ENCODE measurements at places on chromosomes 13 and 19.
A peak's percentile ranks its signal among the peaks of the same experiment; 100 is the strongest.

DNA sequence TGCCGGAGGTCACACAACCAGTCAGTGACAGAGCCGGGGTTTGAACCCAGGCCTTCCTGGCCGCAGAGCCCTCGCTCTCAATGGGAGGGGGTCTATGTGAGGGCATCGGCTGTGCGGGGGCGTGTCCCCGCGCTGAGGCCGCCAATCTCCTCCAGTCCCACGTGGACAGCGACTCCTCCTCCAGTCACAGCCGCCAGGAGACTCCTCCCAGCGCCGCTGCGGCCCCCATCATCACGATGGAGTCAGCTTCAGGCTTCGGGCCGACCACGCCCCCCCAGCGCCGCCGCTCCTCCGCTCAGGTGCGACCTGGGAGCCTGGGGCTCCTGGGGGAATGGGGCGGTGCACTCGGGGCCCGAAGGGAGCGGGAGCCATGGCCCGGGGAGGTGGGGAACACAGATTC, 6.0 kb downstream of the SPRED3 start:
- DNase-seq, result peak; percentile 68

- no peak for DNase-seq
Observed at GRCh38 chr13:112229992-112230872, 145.9 kb upstream of the SPACA7 start.

GRCh38 chr19:2754659-2755447, 15.0 kb upstream of the SLC39A3 start:
- DNase-seq, result no peak

DNA sequence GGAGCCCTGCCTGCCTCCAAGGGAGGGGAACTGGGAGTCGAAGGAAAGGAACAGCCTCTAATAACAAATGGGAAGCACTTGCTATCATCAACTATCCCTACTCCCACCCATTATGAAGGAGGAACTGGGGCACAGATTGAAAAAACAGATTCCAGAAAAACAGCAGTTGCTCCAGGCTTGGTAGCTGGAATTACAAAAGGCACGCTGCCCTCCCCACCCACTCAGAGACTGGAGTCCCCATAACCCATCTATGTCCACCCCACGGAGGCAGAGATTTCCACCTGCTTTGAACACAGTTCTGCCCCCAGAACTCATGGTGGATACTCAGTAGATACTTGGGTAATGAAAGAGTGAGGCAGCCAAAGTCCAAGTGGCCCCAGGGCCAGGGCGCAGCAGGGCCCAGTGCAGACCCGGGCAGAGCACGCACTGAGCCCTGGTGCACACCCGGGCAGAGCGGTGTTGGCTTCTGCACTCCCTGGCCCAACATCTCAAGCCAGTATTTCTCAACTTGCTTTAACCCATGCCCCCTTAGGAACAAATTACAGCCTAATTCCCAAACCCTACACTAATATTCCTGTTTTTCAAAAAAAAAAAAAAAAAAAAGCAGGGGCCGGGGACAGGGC, 19.1 kb upstream of the CCNP start:
- no peak for DNase-seq

- DNase-seq, result no peak
Observed at GRCh38 chr19:21883516-21883915, 47.5 kb upstream of the ZNF43 start.

GRCh38 chr13:94332359-94333096, 147.0 kb downstream of the DCT start:
- DNase-seq, result no peak

DNA sequence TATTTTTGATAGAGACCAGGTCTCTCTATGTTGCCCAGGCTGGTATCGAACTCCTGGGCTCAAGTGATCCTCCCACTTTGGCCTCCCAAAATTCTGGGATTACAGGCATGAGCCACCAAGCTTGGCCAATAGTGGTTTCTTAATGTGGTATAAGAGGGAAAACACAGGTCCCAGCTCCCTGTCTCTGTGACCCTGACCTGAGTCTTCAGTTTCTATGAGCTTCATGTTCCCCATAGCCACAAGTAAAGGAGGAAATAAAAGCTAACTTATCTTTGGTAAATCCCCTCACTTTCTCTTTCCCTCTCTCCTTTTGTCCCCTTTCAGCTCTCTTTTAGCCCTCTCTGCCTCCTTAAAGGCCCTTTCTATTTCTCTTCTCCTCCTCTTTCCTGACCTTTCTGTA, 50.3 kb downstream of the ABCC4 start:
- DNase-seq, result no peak

DNA sequence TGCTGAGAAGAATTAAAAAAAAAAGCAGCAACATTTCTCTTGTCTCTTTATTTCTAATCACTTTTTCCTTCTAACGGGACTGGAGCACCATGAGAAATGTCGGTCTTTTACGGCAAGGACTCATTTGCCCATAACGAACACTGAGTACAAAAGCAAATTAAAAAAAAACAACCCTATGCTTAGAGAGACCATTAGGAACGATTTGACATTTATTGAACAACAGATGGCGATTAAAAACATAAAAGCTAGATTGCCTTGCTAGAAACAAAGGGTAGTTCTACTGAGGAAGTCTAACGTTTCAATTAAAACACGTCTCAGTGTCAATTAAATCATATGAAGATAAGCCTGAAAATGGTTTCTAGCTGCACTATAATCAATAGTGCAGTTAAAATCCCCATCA, 51.1 kb downstream of the OLFM4 start:
- DNase-seq, result no peak

DNA sequence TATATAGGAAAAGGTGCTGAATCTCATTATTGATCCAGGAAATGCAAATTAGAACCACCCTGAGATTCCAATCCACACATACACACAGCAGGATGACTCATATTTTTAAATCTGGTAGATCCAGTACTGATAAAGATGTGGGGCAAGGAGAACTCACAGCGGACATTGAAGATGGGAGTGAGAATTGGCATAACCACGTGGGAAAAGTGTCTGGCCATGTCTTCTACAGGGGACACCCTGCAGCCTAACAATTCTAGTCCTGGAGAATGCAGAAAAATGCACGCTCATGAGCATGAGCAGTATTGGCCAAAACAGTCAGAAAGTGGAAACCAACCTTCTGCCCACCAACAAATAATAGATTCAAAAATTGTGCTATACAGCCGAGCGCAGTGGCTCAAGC, 13.5 kb upstream of the BCL3 start:
- DNase-seq, result no peak

GRCh38 chr19:35738021-35738886, 4.0 kb downstream of the IGFLR1 start:
- DNase-seq, result no peak

Data from stimulated activated CD4-positive, alpha-beta T cell treated with anti-CD3 and anti-CD28 coated beads, TNF-alpha, amount 100 ng/mL, for 48 hours (primary cell).